ENCODE measurements at places on chromosomes 7 and 10.

DNA sequence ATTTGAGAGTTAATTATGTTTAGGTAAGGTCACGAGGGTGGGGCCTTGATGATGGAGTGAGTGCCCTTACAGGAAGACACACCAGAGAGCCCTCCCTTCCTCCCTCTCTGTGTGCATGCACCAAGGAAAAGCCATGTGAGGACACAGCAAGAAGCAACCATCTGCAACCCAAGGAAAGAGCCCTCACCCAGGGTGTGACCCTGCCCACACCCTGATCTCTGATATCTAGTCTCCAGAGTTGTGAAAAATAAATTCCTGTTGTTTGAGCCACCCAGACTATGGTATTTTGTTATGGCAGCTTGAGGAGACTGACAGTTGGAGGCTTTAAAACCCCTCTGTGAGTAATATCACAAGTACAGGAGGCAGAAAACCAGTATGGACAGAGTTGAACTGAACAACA, 15.0 kb upstream of the MCM10 start:
- no peaks in the 10 kb centered on the region for H3K27me3 ChIP-seq
- no peak overlapping the region for H3K27ac ChIP-seq
- H3K36me3 ChIP-seq, result no peaks in the 10 kb centered on the region
- H3K4me3 ChIP-seq, result no peak overlapping the region
- DNase-seq, result no peak

DNA sequence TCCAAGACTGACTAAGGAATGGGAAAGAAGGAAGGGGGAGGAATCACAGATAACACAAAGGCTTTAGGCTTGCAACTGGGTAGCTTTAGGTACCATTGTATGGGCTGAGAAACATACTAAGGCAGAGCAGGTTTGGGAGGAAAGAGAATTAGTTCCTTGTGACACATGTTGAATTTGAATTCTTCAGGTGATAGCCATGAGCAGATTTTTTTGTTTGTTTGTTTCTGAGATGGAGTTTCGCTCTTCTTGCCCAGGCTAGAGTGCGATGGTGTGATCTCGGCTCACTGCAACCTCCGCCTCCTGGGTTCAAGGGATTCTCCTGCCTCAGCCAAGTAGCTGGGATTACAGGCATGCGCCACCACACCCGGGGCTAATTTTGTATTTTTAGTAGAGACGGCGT, 4.4 kb upstream of the SND1 start:
- no peak overlapping the region for H3K4me3 ChIP-seq
- no peak for DNase-seq
- no peaks in the 10 kb centered on the region for H3K27me3 ChIP-seq
- H3K27ac ChIP-seq, result no peak overlapping the region

DNA sequence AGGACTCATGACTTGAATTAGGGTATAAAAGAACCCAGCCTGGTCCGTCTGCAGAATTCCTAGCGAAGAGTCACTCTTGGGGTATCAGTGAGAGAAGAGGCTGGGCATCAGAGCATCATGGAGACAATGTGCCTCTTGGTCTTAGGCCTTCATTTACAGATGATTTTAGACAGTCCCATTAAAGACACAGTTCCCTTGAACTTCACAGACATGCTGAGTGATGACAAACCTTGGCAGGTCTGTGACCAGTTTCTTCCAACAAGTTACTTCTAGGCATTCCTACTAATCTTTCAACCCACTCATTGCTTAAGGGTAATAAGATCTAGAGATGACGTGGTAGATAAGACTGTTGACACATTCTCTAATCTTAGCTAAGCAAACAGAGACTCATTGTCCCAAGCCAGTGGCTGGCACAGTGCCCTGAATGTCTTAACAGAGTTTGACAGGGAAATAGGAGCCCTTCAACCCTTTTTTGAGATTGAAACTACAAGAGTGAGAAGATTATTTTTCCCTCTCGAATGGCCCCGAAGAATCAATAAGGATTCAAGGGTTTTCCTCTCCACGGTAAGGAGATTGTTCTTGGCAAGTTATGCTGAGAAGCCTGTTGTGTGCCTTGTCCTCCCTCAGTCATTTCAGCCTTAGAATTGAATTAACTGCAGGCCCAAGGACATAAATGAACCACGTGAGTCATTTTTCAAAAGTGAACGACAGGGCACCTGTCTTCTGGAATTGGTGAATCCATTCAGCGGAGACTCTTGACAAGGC, 281.1 kb downstream of the CCDC3 start:
- H3K4me3 ChIP-seq, result no peak overlapping the region
- DNase-seq, result peak; percentile 86
- no peak overlapping the region for H3K27ac ChIP-seq
- H3K36me3 ChIP-seq, result no peaks in the 10 kb centered on the region
- H3K27me3 ChIP-seq, result no peaks in the 10 kb centered on the region

DNA sequence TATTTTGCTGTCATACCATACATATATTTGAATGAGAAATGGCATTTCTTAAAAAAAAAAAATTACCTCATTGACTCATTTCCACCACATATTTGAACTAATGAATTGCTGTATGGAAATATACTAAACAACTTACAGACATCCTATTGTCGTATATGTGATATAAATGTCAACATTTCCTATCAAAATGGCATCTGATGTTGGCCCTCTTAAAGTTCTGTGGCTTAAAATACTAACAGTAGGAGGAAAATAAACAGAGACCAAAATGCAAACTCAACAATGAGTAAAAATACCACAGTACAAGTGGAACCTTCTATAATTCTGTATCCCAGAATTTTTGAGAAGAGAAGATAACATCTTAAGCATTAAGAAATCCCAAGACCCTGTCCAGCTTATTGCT, 405.6 kb upstream of the GALNT17 start:
- no peak for DNase-seq
- H3K36me3 ChIP-seq, result no peaks in the 10 kb centered on the region
- no peaks in the 10 kb centered on the region for H3K27me3 ChIP-seq
- H3K4me1 ChIP-seq, result no peaks in the 10 kb centered on the region
- no peak overlapping the region for H3K27ac ChIP-seq

GRCh38 chr10:22714479-22715289, at the start of gene PIP4K2A:
PIP4K2A (minus strand) TSS chr10:22714578; CDS start chr10:22714326, 252 bp downstream.
- peaks cover 9% of the 10 kb centered on the region for H3K4me1 ChIP-seq
- H3K27ac ChIP-seq, result peak within 1 kb of the TSS; percentile 90
- peak within 1 kb of the TSS; percentile 80 for H3K4me3 ChIP-seq
- no peaks in the 10 kb centered on the region for H3K27me3 ChIP-seq

Measured in tibial nerve (tissue), 4 donors.